ENCODE measurements at places on chromosomes 3 and 15. TPM values are rescaled to one million over a fixed set of nuclear protein-coding genes. Genes with fewer than 3 reads are reported as not detected.

Gene GOLGA8J
- 0.31 TPM for total RNA-seq

Gene P2RY14
- 1.9 TPM for total RNA-seq

Gene ALG1L2
- total RNA-seq, result 2.7 TPM

Gene SKOR1
- 0.71 TPM for total RNA-seq

Gene SLC28A2
- total RNA-seq, result not detected

Gene CEMIP
- 0.23 TPM for total RNA-seq

Gene CAPN3
- total RNA-seq, result 10.1 TPM

Gene CYP1A2
- not detected for total RNA-seq

Gene ZNF80
- 5.3 TPM for total RNA-seq

DNA sequence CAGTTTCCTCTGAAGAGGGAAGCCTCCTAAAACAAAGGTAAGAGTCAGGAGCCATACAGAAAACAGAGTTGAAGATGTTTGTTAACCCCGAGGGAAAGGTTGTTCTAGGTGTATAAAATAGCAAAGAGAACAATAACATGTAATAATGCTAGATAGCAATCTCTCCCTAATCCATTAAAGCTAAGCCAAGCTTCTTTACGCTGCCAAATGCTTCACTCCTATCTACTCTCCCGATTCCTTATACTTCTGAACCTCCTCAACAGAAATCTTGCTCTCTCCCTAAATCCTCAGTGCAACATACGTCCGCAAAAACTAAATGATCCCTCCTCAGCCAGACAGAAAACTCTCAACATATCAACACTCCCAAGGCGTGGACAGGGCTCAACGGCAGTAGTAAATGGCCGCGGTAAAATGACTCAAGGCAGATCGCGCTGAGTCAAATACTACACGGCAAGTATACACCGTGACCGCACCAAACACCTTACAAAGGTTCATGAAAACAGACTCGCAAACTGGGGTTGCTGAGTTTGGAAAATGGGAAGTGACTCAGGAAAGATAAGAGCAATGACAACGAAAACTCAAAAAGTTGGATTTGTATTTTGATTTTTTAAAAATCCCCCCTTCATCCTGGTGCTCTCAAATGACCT is 682 bp downstream of the CLDND1 start:
- DNase-seq, result no peak
- peak overlapping the region; percentile 98 for H3K27ac ChIP-seq
- peak overlapping the region; percentile 99 for H3K4me3 ChIP-seq
- peaks cover 51% of the 10 kb centered on the region for H3K4me1 ChIP-seq

DNA sequence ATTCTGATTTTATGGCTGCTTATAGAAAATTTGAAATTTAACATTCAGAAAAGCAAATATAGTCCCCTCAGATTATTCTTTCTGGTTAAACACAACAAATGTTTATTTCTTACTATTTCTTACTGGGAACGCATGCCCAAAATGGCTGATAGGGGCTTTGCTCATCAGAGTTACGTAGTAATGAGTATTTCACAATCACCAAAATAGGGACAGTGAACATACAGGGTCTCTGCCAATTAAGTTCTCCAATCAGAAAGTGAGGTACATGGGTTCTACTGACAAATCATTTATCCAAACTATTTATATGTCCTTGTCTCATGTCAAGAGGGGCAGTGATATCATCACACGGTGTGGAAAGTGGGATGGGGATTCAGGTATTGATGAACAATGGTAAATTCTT is 154.5 kb downstream of the BCHE start:
- H3K36me3 ChIP-seq, result no peaks in the 10 kb centered on the region
- DNase-seq, result no peak
- H3K27ac ChIP-seq, result no peak overlapping the region

DNA sequence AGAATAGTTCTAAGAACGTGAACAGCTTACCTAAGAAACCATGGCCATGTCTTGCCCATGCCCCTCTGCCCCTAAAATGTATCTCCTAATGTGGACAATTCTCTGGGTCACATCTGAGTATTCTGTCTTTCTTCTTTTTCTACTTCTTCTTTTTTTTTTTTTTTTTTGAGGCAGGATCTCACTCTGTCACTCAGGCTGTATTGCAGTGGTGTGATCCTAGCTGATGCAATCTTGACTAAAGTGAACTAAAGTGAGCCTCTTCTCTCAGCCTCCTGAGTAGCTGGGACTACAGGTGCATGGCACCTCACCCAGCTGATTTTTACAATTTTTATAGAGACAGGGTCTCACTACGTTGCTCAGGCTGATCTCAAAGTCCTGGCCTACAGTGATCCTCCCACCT is 204.8 kb upstream of the ZPLD1 start:
- DNase-seq, result no peak
- H3K36me3 ChIP-seq, result no peaks in the 10 kb centered on the region
- H3K27ac ChIP-seq, result peak overlapping the region; percentile 15
- peaks cover 7% of the 10 kb centered on the region for H3K4me1 ChIP-seq

- DNase-seq, result no peak
- H3K27me3 ChIP-seq, result no peaks in the 10 kb centered on the region
- H3K4me3 ChIP-seq, result peak overlapping the region; percentile 20
- peaks cover 87% of the 10 kb centered on the region for H3K36me3 ChIP-seq
Measured at GRCh38 chr3:141544697-141545096, 57.9 kb downstream of the RASA2 start.

GRCh38 chr3:4804161-4805058 is 174.8 kb upstream of the BHLHE40 start:
- no peaks in the 10 kb centered on the region for H3K27me3 ChIP-seq
- H3K36me3 ChIP-seq, result peaks cover 83% of the 10 kb centered on the region
- peak overlapping the region; percentile 19 for H3K27ac ChIP-seq
- H3K4me3 ChIP-seq, result no peak overlapping the region

- no peak overlapping the region for H3K4me3 ChIP-seq
- DNase-seq, result no peak
- H3K4me1 ChIP-seq, result no peaks in the 10 kb centered on the region
- no peak overlapping the region for H3K27ac ChIP-seq
- no peaks in the 10 kb centered on the region for H3K27me3 ChIP-seq
- H3K36me3 ChIP-seq, result peaks cover 4% of the 10 kb centered on the region
Measured at GRCh38 chr3:101292027-101292426, 28.3 kb downstream of the IMPG2 start.

DNA sequence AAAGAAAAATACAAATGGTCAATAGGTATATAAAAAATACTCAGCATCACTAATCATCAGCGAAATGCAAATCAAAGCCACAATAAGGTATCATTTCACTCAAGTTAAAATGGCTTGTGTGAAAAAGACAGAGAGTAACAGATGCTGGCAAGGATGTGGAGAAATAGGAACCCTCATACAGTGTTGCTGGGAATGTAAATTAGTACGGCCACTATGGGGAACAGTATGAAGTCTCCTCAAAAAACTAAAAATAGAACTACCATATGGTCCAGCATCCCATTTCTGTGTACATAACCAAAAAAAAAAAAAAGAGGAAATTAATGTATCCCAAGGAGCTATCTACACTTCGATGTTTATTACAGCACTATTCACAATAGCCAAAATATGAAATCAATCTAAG is 98.1 kb upstream of the TGFBR2 start:
- peaks cover 7% of the 10 kb centered on the region for H3K4me1 ChIP-seq
- H3K4me3 ChIP-seq, result no peak overlapping the region
- no peaks in the 10 kb centered on the region for H3K27me3 ChIP-seq

- no peaks in the 10 kb centered on the region for H3K4me1 ChIP-seq
- H3K27me3 ChIP-seq, result no peaks in the 10 kb centered on the region
- H3K27ac ChIP-seq, result no peak overlapping the region
Measured at GRCh38 chr3:110791995-110792686, 279.5 kb upstream of the NECTIN3 start.

DNA sequence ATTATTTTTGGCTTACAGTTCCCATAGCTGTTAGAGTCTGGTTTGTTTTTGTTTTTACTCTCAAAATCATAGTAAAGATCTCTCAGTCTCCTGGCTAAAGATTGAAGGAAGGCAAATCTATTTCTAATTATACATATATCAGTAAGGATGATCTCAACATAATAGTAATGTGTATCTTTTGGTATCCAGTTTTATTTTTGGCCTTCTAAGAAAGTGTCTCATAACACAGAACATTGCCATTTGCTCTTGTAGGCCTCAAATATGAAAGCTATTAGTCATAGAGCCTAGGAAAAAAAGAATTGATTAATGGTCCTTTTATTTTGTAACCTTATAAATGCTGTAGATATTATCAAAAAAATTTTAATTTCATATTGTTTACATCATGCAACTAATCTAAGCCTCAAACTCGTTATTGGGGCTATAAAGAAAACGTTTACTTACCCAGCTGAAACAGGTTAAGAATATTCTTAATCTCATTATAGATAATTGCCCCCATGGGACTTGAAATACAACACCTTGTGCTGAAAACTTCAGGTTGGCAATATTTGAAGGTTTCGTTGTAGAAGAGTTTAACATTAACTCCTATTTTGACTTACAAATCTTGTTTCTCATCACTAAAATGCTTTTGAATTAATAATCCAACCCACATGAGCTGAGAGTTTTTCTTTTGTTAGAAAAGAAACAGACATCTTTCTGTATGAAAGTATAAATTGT is 16.7 kb downstream of the FBXO45 start:
- no peaks in the 10 kb centered on the region for H3K27me3 ChIP-seq
- DNase-seq, result no peak
- peaks cover 21% of the 10 kb centered on the region for H3K36me3 ChIP-seq
- H3K4me3 ChIP-seq, result no peak overlapping the region
- H3K4me1 ChIP-seq, result no peaks in the 10 kb centered on the region

GRCh38 chr15:62109982-62110851 is 43.4 kb downstream of the C2CD4A start:
- H3K36me3 ChIP-seq, result no peaks in the 10 kb centered on the region
- no peak overlapping the region for H3K27ac ChIP-seq
- DNase-seq, result no peak
- peaks cover 14% of the 10 kb centered on the region for H3K27me3 ChIP-seq

DNA sequence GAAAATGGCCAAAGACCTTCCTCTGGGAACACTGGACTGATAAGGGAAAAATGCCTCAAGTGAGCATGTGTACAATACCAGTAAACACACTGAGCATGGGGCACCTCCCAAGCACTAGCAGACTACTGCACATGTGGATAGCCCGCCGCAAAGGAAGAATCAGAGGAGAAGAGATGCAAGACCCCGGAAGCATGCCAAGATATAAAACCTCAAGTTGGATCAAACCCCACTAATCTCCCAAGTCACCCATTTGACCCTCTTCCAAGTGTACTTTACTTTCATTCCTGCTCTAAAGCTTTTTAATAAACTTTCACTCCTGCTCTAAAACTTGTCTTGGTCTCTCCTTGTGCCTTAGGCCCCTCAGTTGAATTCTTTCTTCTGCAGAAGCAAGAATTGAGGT is 121.1 kb upstream of the PLAAT1 start:
- H3K4me1 ChIP-seq, result no peaks in the 10 kb centered on the region
- no peak overlapping the region for H3K4me3 ChIP-seq
- peaks cover 5% of the 10 kb centered on the region for H3K27me3 ChIP-seq
- no peak for DNase-seq
- H3K27ac ChIP-seq, result no peak overlapping the region

- H3K4me1 ChIP-seq, result peaks cover 2% of the 10 kb centered on the region
- H3K36me3 ChIP-seq, result no peaks in the 10 kb centered on the region
- no peak for DNase-seq
- H3K27ac ChIP-seq, result no peak overlapping the region
- peaks cover 11% of the 10 kb centered on the region for H3K27me3 ChIP-seq
- H3K4me3 ChIP-seq, result no peak overlapping the region
Measured at GRCh38 chr15:48421362-48421761, 90.1 kb downstream of the DUT start.

DNA sequence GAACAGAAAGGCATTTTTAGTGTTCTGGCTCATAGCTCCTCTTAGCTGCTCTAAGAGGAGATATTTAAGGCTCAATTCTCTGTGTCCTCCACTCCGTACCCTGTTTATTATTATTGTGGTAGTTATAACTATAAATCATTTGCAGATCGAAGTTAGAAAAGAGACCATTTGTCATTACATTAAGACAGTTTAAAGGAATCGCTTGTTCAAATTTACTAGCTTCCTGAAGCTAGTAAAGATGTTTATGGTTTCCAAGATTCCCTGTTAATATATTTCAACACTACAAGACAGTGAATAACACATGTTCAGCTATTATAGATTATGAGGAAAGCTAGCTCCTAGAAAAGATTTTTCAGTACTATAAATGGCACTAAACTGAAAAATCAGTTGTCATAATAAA is 12.6 kb downstream of the ATXN7 start:
- H3K4me1 ChIP-seq, result peaks cover 28% of the 10 kb centered on the region
- no peak for DNase-seq
- no peaks in the 10 kb centered on the region for H3K27me3 ChIP-seq
- no peak overlapping the region for H3K27ac ChIP-seq
- H3K4me3 ChIP-seq, result no peak overlapping the region

DNA sequence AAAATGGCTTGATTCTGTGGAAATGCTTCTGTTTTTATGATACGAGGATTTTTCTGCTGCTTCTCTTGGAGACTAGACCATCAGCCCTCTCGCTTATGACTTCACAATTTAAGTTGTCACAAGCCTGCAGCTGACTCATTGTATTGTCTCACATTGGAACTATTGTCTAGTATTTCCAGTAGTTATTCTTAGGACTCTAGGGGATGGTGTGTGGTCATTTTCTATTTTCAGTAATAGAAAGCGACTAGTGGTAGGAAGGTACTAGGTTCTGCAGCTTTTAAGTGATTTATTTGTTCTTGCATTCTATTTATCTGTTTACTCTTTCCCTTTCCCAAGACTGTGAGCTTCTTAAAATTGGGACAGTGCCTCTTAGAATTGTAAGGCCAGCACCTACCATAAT is 66.3 kb upstream of the CRTC3 start:
- H3K27me3 ChIP-seq, result no peaks in the 10 kb centered on the region
- no peak for DNase-seq
- H3K36me3 ChIP-seq, result peaks cover 42% of the 10 kb centered on the region
- H3K4me1 ChIP-seq, result peaks cover 6% of the 10 kb centered on the region
- H3K4me3 ChIP-seq, result no peak overlapping the region

DNA sequence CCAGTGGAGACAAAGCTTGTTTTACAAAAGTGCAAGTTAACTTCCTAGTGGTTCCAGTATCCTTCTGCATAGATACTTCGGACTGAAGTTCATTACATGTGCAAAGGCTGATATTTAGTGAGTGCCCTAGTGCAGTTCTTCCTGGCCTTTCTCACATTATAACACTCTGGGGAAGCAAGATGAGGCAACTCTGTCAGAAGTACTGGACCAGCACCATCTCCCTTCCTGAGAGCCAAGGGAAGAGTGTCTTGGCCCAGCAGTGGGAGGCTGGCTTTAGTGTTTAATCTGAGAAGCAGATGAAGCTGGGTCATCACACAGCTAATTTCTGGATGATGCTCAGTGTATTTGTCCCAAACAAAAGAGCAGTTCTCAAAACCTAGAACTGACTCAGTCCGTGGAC is 397.7 kb downstream of the CACNA2D3 start:
- no peaks in the 10 kb centered on the region for H3K36me3 ChIP-seq
- H3K27me3 ChIP-seq, result no peaks in the 10 kb centered on the region
- no peaks in the 10 kb centered on the region for H3K4me1 ChIP-seq
- no peak for DNase-seq
- H3K4me3 ChIP-seq, result no peak overlapping the region

DNA sequence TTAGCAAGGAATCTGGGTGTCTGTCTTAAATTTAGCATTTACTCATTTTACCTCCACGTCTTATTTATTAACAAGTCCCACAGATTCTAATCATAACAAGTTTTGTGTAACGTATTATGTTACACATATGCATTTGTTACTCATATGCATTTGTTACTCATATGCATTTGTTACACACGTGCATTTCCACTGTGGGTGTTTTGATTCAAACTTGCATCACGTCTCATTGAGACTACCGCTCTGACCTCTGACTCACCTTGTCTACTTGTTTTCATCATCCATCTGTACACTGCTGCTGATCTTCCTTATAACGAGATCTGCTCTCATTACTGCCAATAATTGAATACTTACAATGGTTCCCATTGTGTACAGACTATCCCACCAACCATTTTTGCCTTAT is 1141.4 kb downstream of the TBL1XR1 start:
- H3K4me1 ChIP-seq, result no peaks in the 10 kb centered on the region
- no peak overlapping the region for H3K27ac ChIP-seq

GRCh38 chr3:140922634-140923033 is 19.0 kb upstream of the SLC25A36 start:
- peaks cover 20% of the 10 kb centered on the region for H3K27me3 ChIP-seq
- H3K4me3 ChIP-seq, result no peak overlapping the region
- no peaks in the 10 kb centered on the region for H3K36me3 ChIP-seq
- DNase-seq, result no peak

Measured in activated naive CD8-positive, alpha-beta T cell treated with anti-CD3 and anti-CD28 coated beads, Interleukin-2, amount 10 ng/mL, durations not matched to agents 7 days and 5 days (primary cell).